ENCODE measurements at places on chromosomes 2 and 18.

DNA sequence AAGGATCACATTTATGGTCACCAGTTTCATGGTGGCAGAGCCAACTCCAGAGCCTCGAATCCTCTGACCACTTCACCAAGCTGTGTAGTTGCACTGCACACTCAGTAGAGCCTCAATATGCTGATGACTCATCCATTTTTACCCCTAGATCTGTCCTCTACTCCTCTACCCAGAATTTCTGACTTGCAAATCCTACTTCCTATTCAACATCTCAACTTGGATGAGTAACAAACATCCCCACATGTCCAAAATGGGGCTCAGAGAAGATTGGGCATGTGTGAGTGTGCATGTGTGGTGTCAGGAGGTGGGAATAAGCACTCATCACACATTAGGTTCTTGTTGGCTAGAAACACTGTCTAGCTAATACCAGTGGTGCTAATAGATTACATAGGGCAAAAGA is 57.8 kb upstream of the IGFBP2 start:
- no peak for DNase-seq

- no peak for DNase-seq
These were observed 197.5 kb upstream of the COL3A1 start for GRCh38 chr2:188776634-188777033.

GRCh38 chr2:73972846-73973245 is 11.9 kb upstream of the TET3 start:
- no peak for DNase-seq

DNA sequence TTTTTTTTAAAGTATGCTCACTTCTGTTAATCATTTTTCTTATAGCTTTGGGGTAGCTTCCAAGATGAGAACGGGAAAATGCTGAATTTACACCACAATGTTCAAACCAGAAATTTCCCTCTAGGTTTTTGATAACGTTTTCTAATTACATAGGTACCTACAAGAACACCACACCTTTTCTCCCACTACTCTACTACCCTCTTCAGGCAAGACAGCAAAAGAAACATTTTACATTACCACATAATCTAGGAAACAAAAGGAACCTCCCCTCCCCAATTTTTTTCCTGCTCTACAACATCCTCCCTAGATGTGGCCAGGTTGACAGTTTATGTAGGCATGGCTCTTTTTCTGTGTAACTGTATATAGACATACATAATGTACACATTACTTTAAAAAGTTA is 32.4 kb downstream of the NDUFAF7 start:
- no peak for DNase-seq

GRCh38 chr2:190809139-190809764 is 71.4 kb upstream of the GLS start:
- no peak for DNase-seq

DNA sequence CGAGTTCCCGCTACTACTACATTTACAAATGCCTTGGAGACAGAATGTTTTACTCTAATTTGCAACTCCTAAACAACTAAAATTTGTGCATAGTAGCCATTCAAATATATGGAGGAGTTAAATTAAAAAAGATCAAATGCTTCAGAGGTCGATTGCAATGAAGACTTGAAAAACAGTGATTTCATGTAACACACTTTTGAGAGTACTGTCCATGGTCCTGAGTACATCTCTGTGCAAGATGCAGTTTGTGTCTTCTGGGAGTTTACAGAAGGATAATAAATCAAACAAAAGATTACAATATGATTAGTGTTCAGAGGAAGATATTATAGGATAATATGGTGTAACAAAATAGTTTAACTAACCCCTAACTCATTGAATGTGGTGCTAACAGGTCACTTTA is 894.7 kb downstream of the TMEM182 start:
- no peak for DNase-seq

DNA sequence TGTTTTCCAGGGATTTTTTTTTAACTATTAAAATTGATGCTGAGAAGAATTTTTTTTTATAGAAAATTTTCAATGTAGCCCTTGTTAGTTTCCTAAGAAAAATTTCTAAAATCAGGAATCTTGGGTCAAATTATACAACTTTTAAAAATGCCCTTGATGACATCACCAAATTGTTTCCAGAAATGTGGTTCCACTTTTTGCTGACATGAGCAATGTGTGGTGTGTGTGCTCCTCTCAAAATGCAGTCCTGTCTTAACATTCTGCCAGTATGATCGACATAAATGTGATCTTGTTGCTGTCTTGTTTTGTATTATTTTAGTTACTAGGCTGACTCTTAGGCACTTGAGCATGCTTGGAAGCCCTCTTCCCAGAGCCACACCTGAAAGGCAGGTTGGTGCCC is 89.7 kb upstream of the ST6GAL2 start:
- no peak for DNase-seq

DNA sequence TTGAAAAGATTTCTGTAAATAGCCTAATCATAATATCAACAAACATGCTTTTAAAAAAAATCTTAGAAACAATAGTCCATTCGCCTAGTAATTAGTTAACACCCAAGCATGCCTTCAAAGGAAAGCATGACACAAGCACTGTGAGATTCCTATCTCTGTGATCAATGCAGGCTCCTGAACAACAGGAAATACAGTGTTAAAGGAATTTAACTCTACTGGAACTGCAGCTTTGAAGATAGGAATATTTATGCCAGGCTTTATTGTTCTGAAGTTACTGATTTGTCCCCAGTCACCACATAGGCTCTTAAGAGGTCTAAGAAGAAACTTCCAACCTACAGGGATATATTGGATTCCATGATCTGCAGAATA is 15.4 kb upstream of the FAM124B start:
- DNase-seq: no peak

- DNase-seq: no peak
These were observed 36.7 kb upstream of the BMP10 start for GRCh38 chr2:68907920-68908253.

DNA sequence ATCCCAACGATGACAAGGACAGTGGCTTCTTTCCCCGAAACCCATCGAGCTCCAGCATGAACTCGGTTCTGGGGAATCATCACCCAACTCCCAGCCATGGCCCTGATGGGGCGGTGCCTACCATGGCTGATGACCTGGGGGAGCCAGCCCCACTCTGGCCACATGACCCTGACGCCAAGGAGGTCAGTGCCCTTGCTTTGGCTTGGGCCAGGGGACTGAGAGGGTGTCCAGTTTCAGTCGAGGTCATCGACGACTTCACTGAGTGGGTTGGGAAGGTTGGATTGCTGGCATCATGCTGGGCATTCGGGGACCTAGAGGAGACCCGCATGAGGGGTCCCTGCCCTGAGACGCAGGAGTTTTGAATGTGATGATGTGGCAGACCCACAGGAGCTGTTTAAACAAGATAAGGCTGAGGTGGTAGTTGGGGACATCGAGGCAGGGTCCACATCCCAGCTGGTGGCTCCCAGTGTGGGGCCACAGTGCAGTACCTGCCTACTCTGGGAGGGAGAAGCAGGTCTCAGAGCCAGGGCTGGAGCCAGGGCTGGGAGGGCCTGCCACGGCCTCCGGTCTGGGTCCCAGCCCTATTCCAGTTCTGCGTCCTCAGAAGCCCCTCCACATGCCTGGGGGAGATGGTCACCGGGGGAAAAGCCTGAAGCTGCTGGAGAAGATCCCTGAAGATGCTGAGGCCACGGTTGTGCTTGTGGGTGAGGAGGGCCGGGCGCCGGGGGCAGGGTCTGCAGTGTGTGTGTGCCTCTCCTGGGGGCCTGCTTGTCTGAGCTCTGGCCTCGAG is 6.0 kb downstream of the SLC4A3 start:
- DNase-seq: peak; percentile 16

GRCh38 chr2:100612388-100613000 is 49.7 kb downstream of the PDCL3 start:
- no peak for DNase-seq

DNA sequence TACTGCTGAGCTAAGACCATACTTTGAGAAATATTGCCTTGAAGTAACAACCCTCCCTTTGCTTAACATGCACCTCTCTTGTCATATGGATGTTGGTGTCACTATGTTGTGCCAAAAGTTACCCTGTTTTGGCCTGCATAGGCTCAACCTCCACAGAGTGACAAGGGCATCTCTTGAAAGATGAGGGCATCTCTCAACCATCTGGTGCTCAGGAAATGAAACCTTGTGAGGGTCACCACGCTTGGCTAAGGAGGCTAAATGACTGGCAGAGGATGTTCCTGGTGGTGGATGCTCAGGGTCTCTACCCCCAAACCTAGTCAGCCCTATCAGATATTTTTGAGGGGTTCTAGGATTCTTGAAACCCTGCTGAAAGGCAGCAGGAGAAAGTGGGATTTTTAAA is 2.3 kb downstream of the LHCGR start:
- DNase-seq: no peak

- DNase-seq: no peak
These were observed 247.0 kb downstream of the KCNH7 start for GRCh38 chr2:162591403-162592083.

DNA sequence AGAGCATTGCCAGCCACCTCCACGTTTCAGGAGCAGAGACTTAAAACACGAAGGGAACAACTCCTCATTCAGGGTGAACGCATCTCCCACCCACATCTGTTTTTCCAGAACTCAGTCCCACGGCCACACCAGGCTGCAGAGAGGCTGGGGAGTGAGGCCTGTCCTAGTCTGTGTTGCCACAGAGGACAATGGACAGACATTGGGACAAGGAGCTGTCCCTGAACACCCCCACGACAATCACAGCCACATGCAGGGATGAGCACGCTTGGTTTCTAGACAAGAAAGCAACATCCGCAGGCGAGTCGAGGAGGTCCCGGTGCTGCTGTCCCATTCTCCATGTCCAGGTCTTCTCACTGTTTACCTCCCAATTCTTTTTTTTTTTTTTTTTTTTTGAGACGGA is 167.4 kb downstream of the EIPR1 start:
- DNase-seq: no peak

- DNase-seq: no peak
These were observed 628.7 kb upstream of the PIK3C3 start for GRCh38 chr18:41326311-41326710.

DNA sequence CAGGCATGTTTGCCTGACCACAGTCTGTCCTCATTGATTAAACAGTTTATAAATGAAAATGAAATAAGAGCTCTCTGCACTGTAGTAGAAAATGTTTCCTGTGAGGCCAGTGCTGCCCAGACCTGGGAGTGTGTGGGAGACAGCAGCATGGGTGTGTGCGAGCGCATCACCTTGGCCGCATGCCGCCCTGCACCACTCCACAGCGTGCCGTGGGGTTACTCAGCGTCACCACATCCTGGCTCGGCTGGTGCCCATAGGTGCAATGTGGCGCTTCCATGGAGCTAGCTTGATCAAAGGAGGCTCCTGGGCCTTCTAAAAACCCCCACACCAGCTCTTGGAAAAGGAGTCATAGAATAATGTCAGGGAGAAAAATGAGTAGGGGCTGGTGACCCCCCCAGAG is 76.0 kb upstream of the EPC2 start:
- no peak for DNase-seq
